ENCODE measurements at places on chromosomes 5 and 9. TPM values are rescaled to one million over a fixed set of nuclear protein-coding genes. Genes with fewer than 3 reads are reported as not detected.

Gene PTGDS
- total RNA-seq, result 273 TPM

Gene SLC6A19
- 0.04 TPM for total RNA-seq

Gene ANKRD31
- total RNA-seq, result 0.15 TPM

Gene PKN3
- total RNA-seq, result 0.41 TPM

Gene ZNF608
- 116 TPM for total RNA-seq

Gene CCL28
- total RNA-seq, result 0.60 TPM

All from motor neuron (in vitro differentiated cells).